ENCODE measurements at places on chromosomes 4 and X. TPM values are rescaled to one million over a fixed set of nuclear protein-coding genes. Genes with fewer than 3 reads are reported as not detected.

GRCh38 chrX:113726009-113726408 is 857.9 kb upstream of the HTR2C start:
- DNase-seq: no peak

- no peak for DNase-seq
Observed at GRCh38 chrX:110414273-110414672, 55.6 kb downstream of the RTL9 start.

GRCh38 chr4:184448821-184449220 is 25.5 kb downstream of the IRF2 start:
- DNase-seq: no peak

DNA sequence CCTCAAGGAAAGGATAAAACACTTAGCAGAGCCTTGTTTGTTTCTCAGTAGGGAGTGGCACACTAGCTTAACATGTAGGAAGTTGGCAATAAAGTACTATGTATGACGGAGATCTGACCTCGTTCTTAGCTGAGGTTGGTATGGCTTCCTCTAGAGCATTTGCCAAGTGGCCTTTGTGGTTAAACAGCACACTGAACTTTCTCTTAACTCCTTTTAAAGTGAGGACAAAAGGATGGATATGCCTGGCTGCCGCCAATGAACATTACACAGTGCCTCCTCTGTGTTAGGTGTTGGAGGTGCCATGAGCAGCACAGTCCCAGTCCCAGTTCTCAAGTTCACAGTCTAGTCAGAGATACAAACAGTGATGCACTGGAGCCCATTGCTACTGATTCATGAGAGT is 54.4 kb downstream of the VGLL1 start:
- DNase-seq: no peak

DNA sequence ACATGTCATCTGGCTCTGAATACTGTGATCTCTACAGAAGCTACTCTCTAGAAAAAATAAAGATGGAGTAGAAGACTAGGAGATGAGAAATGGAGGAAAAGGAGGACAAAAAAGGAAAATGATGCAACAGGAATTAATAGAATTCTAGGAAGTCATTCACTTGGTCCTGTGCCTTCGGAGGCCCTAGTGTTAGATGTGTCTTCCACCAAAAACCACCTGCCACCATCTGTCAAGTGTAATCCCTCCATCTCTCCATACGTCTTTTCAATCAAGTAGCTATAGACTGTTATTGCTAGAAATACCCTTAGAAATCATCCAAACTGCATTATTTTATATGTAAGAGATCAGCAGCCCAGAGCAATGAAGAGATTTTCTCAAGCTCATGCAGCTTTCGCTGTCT is 2.9 kb upstream of the RAB41 start:
- DNase-seq: no peak

GRCh38 chr4:159446266-159446976 is 343.5 kb downstream of the RAPGEF2 start:
- no peak for DNase-seq

GRCh38 chr4:174999407-174999806 is 81.2 kb downstream of the ADAM29 start:
- DNase-seq: no peak

- DNase-seq: no peak
Observed at GRCh38 chr4:37760840-37761239, 65.6 kb upstream of the PGM2 start.

GRCh38 chr4:48215977-48216376 is 53.7 kb downstream of the TEC start:
- no peak for DNase-seq

DNA sequence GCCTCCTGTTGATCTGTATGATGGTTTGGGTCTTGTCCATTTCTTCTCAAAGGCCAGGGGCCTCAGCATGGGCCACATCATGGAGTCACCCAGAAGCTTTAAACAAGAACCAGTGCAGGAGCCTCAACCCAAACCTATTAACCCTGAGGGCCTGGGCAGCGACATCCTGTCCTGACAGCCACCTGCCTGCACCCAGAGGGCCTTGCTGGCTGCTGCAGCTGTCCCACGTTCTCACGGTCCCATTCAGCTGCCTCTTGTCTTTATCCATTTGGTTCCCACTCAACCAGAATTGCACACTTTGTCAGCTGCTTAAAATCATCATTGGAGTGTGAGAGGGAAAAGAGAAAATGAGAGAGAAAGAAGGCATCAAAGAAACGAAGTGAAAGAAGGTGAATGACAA is 21.6 kb downstream of the C4orf50 start:
- DNase-seq: peak; percentile 26

GRCh38 chr4:76090241-76090691 is 15.8 kb downstream of the ART3 start:
- no peak for DNase-seq

DNA sequence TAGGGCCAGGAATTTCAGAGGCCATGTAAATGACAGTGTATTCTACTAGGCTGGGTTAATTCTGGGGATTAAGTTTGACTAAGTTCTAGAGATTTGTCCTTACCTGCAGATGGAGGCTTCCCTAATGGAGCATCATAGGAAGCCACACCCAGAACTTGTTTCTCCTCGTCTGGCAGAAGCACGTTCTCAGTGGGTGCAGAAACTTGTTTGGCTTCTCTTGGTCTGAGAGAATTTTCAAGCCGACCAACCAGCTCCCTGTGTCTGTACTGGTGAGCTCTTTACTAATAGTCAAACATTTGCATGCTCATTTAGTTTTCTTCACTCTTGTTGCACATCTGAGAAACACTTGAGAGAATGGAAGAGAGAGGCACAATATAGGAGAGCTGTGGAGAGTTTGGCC is 907 bp upstream of the ATP10D start:
- DNase-seq: no peak

DNA sequence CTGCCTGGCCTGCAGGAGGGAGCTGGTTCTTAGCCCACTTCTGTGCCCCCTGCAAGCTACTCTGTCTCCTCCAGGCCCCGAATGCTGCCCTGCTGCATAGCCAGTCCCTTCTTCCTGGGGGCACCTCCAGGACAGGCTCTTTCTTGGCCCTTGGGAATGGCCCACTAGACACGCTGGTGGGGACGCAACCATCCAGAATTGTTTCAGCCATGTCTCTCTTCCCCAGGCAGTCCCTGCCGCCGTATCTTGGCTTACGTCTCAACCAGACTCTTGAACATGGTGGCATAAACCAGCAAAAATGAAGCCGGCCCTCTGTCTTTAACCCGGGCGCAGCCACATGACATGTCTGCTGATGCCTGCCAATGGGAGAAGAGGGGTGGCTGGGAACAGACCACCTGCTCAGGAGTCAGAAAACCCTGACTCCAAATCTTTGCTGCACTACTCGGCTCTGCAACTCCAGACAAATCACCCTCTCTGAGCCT is 9.0 kb downstream of the LRPAP1 start:
- no peak for DNase-seq

DNA sequence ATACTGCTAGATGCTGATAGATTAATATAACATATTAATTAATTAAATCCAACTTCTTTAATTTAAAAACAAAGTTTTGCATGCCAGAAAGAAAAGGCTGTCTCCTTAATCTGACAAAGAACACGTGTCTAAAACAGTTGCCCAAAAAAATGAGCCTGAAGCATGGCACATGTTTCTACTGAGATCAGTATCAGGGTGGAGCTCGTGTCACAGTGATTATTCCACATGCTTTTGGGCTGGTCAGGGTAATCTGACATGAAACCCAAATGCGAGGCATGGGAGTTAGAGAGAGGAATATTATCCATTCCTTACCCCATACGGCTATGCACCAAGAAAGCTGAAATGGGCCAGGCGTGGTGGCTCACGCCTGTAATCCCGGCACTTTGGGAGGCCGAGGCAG is 79.4 kb upstream of the ADRA2C start:
- DNase-seq: no peak

DNA sequence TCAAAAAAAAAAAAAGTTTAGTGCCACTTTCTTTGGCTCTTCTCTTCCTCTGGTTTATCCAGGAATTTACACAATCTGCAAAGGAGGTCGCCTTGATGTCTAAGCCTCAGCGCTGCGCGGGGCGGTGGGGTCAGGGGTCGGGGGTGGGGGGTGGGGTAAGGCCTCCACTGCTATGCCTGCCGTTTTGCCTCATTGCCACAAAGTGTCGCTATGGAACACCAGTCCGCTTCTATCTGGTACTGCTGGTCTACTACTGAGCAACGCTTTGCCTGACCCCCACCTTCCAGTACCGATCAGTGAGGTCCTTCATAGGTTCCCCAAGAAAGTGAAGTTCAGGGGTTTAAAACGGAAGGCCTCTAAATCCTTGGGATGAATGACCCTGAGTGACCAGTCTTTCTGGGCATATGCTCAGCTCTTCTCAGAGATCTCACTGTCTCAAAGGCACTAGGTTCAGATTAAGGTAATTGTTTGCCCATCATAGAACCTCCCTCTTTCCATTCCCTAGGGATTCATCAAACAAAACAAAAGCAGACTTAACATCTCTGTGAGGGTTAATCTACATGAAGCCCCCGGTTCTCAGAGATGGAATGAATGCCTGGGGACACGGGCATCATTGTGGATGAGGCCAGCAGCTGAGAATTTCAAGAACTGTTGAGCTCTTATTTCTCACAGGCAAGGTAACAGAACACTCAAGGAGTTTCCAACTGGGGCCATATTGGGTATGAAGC is 16.9 kb upstream of the TSR2 start:
- no peak for DNase-seq

DNA sequence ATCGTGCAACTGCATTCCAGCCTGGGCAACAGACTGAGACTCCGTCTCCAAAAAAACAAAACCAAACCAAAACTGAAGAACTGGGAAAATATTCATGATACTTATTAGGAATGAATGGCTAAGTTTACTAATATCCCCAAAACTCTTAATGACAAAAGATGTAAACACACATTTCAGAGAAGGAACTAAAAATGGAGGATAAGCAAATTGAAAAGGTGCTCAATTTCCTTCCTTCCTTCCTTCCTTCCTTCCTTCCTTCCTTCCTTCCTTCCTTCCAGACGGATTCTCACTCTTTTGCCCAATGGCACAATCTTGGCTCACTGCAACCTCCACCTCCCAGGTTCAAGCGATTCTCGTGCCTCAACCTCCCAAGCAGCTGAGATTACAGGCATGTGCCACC is 44.4 kb upstream of the CDKN2AIP start:
- DNase-seq: no peak

GRCh38 chr4:786861-787300 is 39.0 kb downstream of the CPLX1 start:
- no peak for DNase-seq

DNA sequence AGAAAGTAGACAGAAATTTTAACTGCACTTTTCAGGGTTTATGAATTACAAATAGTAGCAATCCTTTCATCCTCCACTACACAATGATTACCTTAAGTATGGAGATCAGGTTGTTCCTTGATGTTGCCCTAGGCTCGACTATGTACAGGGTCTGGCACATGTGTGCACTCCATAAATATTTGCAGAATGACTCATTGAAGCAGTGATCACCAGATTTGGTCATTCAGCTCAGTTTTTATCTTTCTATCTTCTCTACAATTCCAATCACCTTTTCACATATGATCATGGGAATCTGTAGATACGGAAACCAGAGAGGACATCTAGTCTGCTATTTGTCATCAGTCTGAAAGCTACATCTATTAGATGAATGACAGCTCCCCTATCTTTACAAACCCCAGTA is 171.7 kb upstream of the HCCS start:
- no peak for DNase-seq

DNA sequence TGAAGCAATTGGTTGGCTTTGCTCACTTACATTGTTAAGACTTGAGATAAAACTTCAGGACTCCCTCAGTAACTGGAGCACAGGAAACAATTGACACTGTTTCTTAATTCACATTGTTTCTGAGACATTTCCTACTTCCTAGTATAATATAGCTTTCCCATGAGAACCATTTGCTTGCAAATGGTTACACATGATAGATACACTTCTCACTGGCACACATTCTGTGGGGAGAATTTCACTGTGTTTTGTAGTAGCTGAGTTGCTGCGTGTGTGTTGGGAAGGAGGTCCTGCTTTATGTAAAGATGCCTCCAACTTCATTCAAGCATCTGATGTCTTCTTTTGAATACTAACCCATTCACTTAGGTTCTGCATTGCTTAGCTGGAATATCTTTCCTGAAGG is 85.3 kb upstream of the SLC4A4 start:
- DNase-seq: no peak

- no peak for DNase-seq
Observed at GRCh38 chrX:10015355-10015722, 48.2 kb downstream of the CLDN34 start.

- DNase-seq: no peak
Observed at GRCh38 chr4:146650034-146650433, 11.3 kb downstream of the POU4F2 start.

DNA sequence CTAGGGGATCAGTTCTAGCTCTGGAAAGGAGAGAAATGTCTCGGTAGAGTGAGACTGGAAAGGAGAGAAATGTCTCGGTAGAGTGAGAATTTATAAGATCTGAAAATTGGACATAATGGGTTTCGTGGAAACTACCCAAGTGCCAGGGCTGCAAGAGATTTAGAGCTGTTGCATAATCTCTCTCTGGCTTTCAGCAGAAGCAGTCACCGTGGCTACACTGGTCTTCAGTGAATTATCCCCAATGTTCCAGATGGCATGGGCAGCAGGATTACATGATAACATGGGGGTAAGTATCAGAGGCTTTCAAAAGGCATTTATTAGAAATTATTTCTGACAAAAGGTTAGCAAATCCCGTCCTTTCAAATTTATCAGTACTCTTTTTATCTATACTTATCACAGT is 435.5 kb downstream of the NKX6-1 start:
- DNase-seq: no peak

GRCh38 chr4:33080275-33080674 is 2360.1 kb downstream of the PCDH7 start:
- no peak for DNase-seq

CHRDL1 gene
- not detected for total RNA-seq

PSAPL1 gene
- not detected for total RNA-seq

GDPD2 gene
- 0.14 TPM for total RNA-seq

PPP2R3B gene
- 23.9 TPM for total RNA-seq

UGT2B15 gene
- total RNA-seq: not detected

PQBP1 gene
- 77.2 TPM for total RNA-seq

GSX2 gene
- not detected for total RNA-seq

PDZD4 gene
- 1.2 TPM for total RNA-seq

DACH2 gene
- total RNA-seq: not detected

CXCR3 gene
- total RNA-seq: 43.0 TPM

MAGEC3 gene
- not detected for total RNA-seq

GSTCD gene
- 7.4 TPM for total RNA-seq

LIMCH1 gene
- not detected for total RNA-seq

CT45A3 gene
- total RNA-seq: not detected

All from activated naive CD4-positive, alpha-beta T cell treated with anti-CD3 and anti-CD28 coated beads, Interleukin-2, amount 50 U/mL, for 72 hours (primary cell).